ENCODE measurements at places on chromosomes 2 and 18.

DNA sequence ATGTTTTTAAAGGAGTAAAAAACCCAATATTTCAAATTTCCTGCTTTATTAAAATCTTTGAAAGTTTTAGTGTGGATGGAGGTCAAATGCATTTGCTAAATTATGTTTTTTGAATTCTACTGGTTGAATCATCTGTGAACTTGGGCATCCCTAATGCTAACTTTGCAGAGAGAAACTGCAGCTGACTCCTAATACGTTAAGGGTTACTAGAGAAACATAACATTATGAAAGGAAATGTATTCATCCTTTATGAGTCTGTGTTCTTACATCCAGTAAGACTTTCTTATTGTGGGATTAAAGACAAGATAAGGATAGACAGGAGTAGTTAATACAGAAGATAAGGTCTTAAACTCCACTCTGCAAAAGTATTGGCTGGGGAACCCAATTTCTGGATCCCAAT lies 140.6 kb downstream of the FAM124B start:
- DNase-seq, result no peak

GRCh38 chr2:148922062-148922461 lies 47.0 kb downstream of the KIF5C start:
- DNase-seq, result no peak

- no peak for DNase-seq
Observed at GRCh38 chr2:96541398-96542152, 5.0 kb downstream of the ARID5A start.

- DNase-seq, result no peak
Observed at GRCh38 chr2:239853706-239854327, 171.3 kb downstream of the NDUFA10 start.

DNA sequence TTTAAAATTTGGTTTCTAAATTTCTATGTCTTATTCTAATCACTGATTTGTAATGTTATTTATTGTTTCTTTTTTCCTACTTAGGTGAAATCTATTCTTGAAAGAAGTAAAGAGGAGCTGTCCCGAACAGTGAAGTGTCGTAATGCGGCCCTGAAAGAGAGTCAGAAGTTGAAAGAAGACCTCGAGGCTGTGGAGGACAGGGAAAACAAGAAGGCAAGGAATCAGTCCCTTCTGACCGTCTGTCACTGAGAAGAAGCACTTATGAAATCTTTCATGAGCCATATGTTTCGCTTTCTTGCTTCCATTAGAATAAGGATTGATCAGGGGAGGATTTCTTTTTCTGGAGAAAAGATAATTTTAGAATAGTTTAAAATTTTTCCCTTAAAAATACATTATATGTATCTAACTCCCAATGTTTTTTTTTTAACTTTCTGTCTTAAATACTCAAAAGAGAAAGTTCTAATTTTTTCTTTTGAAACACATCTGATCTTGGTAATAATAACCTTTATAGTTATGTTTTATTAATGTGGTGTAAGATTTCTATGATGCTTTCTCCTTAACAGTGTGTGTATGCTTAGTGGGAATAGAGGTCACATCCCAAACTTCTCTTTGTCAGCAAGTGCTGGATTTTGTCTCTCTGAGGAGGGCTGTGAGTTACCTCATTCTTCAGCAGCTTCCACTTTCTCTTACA lies 79.0 kb downstream of the CCDC150 start:
- DNase-seq, result no peak

DNA sequence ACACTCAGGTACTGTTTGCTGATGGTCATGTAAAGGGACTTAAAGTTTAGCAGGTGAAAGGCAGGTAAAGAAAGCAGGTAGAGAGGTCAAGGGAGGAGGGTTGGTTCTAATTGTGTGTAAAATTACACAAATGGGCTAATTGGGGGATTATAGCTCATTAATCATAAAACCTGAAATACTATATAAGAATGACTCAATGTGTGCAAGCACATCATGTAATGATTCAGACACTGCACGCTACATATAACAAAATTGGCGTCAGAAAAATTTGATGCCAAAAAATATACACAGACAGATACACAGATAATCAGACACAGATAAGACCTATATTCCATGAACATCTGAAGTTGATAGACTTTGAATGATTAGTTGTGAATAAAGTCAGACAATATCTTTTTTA lies 120.7 kb upstream of the LMAN1 start:
- no peak for DNase-seq

DNA sequence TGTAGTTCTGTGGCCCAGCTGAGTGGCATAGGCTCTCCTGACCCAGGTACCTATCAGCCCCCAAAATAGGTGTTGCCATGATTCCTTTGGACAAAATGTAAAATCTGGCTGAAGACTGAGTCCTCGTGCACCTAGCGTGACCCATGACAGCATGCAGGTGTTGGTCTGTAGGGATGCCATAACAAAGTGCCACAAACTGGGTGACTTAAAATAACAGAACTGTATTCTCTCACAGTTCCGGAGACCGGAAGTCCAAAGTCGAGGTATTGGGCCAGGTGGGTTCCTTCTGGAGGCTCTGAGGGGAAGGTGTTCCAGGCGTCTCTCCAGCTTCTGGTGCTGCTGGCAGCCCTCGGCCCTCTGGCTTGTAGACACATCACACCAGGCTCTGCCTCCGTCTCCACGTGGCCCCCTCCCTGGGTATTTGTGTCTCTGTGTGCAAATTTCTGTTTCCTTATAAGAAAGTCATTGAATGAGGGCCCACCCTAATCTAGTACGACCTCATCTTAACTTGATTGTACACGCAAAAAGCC lies 34.5 kb downstream of the LRRFIP1 start:
- DNase-seq, result no peak

DNA sequence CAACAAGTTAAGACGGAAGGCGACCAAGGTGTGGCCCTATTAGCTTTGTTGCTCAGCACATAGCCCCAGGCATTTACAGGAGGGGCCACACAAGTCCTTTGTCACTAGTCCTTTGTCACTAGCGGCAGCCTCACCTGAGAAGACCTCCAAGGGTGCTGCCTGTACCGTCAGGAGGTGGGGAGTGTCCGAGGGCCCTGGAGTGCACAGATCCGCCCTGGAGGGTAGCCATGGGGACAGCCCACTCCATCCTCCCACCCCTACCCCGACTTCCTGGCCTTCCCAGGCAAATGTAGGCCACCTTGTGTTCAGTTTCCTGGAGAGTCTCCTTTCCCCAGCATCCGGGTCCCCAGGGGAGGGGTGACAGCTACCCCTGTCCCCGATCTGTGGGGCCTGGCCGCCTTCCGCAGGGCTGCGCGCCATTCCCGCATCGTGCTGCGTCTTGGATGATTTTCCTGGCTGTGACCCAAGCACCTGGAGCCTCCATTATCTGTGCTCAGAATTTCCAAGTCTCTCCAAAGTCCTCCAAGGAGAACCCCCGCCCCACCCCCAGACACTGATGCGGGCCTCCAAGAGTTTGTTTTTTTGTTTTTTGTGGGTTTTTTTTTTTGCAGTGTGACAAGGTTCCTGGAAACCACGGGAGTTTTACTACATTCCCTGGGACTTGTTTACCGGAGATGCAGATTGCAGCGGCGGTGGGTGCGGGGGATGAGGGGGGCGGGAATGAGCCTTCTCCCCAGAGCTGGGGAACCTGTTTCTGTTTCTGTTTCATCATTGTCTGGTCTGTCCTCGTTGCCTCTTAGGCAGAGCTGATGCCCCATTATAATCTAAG lies 28.6 kb downstream of the TEX44 start:
- peak; percentile 76 for DNase-seq

All from activated CD4-positive, alpha-beta T cell treated with anti-CD3 and anti-CD28 coated beads for 36 hours (primary cell).